ENCODE measurements at places on chromosomes 3 and 15.

DNA sequence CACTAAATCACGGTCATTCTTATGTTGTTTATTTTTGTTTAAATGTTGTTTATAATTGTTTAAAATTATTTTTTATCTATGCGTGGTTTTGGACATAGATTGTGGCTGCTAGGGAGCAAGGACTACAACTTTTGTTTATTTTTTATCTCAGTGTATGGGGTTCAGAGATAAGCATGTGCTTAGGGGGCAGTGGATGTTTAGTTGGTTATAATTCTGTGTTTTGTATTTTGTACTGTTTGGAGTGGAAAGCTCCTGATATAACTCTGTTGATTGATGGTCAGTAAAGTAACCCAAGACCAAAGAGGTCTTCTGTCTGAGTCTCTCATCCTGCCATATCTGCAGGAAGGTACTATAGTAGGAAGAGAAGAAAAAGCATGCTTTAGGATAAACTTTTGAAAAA lies 36.5 kb upstream of the NPHP3 start:
- no peak for DNase-seq

GRCh38 chr3:60045686-60046085 lies 995.9 kb upstream of the CFAP20DC start:
- no peak for DNase-seq

GRCh38 chr15:41957021-41957897 lies 15.1 kb downstream of the EHD4 start:
- DNase-seq: no peak

DNA sequence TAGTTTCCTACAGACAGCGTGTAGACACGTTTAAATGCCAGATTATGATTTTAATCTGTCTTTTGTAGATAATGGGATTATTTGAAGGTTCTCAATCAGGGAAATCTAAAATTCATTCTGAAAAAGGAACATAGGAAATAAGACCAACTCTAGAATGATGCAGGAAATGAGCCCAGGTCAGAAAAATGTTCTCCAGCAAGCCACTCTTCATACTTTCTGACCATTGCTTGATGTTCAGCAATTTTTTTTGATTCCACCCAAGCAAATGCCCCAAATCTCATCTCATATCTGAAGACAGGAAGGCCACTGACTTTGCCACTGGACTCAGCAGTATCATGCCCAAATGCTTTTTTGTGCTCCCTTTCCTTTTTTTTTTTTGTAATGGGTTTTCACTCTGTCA lies 373.4 kb downstream of the LPP start:
- no peak for DNase-seq

- DNase-seq: no peak
Measured at GRCh38 chr15:67724691-67725375, 100.5 kb upstream of the SKOR1 start.

GRCh38 chr3:177529716-177530335 lies 332.5 kb upstream of the TBL1XR1 start:
- no peak for DNase-seq

GRCh38 chr15:85482894-85483293 lies 102.5 kb downstream of the AKAP13 start:
- DNase-seq: no peak

- DNase-seq: no peak
Measured at GRCh38 chr3:143590660-143591059, 257.6 kb downstream of the SLC9A9 start.

GRCh38 chr3:164375995-164376394 lies 702.3 kb downstream of the SI start:
- no peak for DNase-seq

DNA sequence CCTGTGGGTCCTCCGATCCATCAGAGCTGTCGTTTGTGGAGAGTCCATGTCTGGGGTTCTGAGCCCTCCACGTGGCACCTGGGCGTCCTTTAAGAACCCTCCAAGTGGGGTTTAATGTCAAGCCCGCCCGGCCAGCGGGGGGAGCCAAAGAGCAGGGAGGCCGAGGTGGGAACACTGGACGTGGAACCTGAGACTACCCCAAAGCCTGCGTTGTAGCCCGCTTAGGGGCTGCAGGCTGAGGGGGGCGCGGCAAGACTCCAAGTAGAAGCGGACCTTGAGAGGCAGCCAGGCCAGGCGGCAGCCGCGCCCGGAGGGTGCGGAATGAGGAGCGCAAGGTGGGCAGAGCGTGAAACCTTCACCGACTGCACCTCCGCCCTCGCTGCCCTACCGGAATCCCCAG lies 126.2 kb upstream of the ATP10A start:
- DNase-seq: no peak

DNA sequence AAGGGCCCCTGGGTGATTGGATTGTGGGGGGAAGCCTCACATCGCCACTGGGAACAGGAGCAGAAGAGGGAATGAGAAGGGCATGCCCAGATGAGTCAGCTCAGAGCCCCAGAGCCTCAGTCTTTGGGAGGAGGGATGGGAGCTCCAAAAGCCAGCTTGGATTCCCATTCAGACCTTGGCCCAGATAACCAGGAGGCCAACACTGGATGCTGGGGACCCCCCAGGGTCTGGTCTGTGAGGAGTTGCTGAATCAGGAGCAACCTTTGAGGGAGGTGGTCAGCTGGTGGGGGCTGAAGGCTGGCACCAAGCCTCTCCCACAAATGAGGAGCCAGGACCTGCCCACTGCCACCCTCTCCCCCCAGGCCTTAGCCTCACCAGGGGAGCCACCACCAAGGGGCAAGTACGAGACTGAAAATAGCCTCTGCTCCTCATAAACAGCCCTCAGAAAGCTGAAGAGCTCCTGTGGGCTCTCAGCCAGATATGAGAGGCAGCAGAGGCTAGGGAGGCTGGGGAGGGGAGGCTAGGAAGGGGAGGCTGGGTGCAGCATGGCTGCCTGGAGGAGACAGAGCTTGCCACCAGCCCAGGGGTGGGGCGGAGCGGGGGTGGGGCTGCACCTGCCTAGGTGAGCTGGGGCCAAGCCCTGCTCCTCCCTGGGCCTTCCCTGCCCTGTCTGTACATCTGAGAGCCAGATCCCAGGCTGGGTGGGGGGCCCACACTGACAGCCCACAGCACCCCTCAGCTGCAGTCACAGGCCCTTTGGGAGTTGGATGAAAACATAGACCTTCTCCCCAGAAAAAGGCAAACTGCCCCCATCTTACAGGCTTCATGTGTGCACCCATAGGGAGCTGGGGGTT lies 99.8 kb downstream of the SEC22A start:
- no peak for DNase-seq

DNA sequence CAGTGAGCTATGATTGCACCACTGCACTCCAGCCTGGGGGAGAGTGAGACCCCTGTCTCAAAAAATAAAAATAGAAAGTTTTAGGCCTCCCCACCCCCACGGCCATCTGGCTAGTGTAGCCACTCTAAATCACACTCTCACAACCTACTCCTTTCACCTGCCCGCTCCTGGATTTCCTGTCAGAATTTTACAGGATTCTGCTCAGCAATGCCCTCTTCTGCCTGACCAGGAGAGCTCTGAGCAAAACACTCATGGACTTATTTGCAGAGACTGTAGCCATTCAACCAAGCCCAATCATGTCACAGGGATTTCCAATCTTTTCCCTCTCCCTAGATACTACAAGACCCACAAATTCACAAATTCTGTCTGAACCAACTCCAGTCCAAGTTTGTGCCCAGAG lies 242.6 kb upstream of the TPRG1 start:
- DNase-seq: no peak

GRCh38 chr3:160016972-160017371 lies 28.3 kb downstream of the IL12A start:
- DNase-seq: no peak

- no peak for DNase-seq
Measured at GRCh38 chr3:26118165-26118564, 328.3 kb downstream of the OXSM start.

- DNase-seq: no peak
Measured at GRCh38 chr15:77538027-77538451, 94.7 kb downstream of the LINGO1 start.

GRCh38 chr3:31343075-31343474 lies 189.7 kb upstream of the STT3B start:
- no peak for DNase-seq

Measured in effector memory CD4-positive, alpha-beta T cell (primary cell).